ENCODE measurements at places on chromosomes 12 and 14.
A peak's percentile ranks its signal among the peaks of the same experiment; 100 is the strongest.

DNA sequence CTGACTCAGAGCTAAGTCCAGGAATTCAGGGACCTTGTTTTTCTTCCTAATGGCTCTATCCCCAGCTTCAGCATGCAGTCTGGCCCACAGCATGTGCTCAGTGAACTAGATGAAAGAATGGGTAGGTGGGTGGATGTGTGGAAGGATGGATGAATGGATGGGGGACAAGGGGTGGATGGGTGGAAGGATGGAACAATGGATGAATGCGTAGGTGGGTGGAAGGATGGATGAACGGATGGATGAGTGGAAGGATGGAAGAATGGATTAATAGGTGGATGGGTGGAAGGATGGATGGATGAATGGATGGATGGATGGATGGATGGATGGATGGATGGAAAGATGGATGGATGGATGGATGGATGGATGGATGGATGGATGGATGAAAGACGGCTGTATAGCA is 79.7 kb upstream of the SFSWAP start:
- DNase-seq = no peak

DNA sequence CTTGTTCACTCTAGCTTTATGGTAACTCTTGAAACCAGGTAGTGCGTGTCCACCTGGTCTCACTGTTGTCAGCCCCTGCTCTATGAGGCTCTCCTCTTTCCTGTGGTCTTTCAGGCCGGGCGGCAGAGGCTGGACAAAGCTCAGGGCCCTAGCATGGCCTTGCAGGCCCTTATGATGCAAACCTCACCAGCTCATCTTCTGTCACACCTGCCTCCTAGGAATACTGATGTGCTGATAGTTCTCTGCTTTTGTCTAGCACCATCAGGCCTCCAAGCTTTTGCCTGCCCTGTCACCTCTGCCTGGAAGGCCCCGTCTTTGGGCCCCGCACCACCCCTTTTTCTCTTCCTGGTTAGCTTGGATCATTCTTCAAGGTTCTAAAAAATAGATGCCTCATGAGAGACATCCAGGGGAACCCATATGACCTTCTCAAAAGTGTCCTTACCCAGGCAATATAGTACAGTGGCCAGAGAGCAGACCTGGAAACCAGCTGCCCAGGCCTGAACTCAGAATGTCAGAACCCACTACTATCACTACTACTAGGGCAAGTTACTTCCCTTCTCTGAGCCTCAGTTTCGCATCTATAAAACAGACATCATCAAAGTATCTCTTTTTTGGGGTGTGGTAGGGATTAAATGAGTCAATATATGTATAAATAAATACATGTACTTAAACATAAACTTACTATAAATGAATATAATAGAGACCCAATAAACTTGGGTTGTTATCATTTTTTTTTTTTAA is 91.7 kb downstream of the ZFP36L1 start:
- no peak for DNase-seq

DNA sequence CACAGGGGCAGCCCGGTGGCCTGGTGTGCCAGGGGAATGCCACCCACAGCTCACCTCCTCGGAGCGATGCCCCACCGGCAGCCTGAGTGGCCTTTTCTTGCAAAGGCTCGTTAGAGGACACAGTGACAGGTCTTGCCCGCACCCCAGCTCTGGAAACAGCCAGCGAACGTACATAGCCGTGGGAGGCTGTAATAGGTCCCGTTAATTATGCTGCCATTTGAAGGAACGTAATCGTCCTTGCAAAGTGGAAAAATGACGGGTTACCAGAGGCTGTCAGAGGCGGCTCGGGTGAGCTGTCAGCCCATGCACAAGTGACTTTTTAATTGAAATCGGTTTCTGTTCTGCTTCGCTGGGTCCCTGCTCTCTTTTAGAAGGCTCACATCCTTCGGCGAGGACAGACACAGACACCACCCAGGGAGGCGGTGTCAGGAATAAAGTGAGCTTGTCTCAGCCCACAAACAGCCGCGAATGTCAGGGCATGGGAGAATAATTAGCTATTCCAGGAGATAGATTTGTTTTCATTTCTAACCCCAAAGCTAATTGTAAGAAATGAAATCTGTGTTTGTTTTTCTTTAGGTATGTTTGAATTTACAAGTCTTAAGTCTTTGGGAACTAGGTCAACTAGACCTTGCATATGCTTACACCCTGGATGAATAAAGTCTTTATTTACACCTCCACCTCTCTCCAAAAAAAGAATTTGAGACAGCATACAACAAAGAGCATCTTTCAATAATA is 77.2 kb upstream of the RFLNA start:
- DNase-seq = peak; percentile 85

DNA sequence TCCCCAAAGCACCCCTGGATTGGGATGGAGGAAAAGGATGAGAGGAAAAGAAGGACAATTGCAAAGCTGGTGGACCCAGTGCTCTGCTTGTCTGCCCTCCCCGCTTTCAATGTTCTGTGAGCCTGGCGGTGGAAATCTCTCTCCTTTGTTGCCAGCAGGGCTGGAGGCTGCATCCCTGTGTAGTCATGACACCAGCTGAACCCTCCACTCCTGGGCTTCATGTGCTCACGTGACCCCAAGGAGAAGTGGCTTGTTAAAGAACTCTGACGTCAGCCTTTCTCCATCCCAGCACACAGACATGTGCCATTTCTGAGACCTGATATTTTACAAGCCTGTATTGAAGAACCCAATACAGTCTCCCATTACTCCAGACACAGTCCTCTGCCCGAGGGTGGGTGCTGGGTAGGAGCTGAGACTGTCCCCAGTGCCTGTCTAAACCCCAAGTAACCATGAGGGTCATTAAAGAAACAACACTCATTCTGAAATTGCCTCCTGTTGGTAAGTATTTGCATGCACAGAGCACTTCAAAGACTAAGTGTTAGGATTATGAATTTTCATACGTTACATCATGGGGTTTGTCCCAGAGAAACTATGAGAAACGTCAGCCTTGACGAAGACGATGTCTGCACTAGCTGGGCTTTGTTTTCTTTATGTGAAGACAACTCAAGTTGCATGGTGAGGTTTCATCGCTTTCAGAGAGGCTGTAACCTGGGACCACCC is 21.7 kb downstream of the GALNT16 start:
- DNase-seq = peak; percentile 92

DNA sequence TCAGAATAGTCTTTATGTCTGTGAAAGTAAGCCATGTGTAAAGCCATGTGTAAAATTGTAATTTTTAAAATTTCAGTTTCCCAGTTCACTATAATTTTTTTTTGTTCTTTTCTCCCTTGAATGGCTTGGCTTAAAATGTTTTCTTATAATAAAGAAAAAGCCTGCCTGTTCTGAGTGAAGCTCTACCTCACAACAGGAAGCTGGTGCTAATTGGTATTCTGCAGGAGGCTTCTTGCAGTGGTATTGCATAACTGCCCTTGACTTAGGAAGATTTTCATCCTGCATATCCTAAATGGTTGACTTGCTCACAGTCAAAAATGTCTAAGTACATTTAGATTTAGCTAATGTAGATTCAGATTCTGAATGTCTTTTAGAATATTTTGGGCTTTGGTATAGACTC is 49.5 kb downstream of the ATP2A2 start:
- no peak for DNase-seq

- peak; percentile 81 for DNase-seq
These were observed 125.1 kb upstream of the GRIP1 start for GRCh38 chr12:66803930-66804329.

- DNase-seq = no peak
These were observed 8.8 kb downstream of the MCRS1 start for GRCh38 chr12:49559011-49559675.

DNA sequence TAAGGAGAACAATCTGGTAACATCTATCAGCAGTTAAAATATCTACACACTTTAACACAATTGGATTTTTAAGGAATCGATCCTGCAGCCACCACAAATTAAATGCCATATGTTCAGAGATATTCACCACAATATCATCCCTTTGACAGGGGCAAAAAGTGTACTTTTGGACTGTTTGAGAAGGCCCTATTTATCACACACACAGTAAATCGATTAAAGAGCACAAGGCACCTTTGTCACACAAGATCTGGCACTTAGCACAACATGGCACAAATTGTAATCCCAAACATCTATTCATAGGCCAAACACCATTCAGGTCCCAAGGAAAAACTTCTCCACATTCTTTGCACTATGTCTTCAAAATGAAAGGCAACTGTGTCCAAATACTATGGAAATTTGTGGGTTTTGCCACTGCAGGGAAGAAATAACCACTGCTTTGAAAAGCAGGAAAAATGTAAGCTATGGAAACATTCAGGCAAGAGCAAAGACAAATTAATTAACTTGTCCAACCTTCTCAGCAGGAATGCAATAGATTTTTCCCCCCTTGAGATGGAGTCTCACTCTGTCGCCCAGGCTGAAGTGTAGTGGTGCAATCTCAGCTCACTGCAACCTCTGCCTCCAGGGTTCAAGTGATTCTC is 282.5 kb upstream of the TMPO start:
- DNase-seq = no peak

- no peak for DNase-seq
These were observed 201.0 kb downstream of the SSPN start for GRCh38 chr12:26396402-26396801.

GRCh38 chr14:99121319-99121875 is 150.6 kb downstream of the BCL11B start:
- no peak for DNase-seq

- no peak for DNase-seq
These were observed 137.0 kb upstream of the CDKN3 start for GRCh38 chr14:54259821-54260220.

GRCh38 chr14:24817212-24818057 is 183.4 kb upstream of the GZMB start:
- DNase-seq = no peak

GRCh38 chr14:68817506-68818212 is 24.8 kb upstream of the ZFP36L1 start:
- no peak for DNase-seq

DNA sequence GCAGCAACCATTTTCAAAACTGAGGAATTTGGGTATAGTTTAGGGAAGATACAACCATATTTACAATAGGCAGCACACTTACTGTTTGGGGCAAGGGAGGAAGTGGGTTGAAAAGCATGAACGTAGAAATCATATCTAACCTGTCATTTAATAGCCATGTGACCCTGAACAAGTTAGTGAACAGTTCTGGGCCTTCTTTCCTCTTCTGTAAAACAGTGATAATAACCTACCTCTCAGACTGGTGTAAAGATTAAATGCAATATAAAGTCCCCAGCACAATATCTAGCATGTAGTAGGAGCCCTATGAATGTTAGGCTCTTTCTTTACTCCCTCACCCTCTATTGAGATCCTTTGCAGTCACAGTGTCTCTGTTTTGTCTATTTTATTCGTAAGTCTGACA is 33.5 kb downstream of the A2ML1 start:
- DNase-seq = no peak

DNA sequence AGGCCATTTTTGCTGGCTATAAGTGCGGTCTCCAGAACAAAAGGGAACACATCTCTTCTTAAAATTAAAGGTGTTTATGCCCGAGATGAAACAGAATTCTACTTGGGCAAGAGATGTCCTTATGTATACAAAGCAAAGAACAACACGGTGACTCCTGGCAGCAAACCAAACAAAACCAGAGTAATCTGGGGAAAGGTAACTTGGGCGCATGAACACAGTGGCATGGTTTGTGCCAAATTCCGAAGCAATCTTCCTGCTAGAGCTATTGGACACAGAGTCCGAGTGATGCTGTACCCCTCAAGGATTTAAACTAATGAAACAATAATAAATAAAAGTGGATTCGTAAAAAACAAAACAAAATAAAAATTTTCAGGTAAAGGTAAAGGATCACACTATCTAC is 33.4 kb downstream of the PKP2 start:
- DNase-seq = no peak

Measured in brain (organoid and tissue), 16 donors.